ENCODE measurements at places on chromosomes 3 and 15.

DNA sequence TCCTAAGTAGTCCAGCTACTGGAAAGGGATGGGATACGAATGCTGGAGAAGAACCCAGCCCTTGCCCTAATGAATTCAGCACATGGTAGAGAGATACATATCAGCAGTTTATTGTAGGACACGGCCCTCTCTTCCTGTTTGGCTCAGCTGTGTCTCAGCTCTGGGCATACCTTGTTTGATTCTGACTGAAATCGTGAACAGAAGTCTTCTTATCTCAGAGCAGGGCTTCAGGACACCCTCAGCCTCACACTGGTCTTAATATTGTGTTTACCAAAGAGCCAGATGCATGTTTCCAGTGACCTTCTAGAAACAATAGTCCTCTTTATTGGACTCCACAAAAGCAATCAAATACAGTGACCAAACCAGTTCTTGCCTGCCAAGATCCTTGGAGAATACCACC lies 54.7 kb downstream of the FAM174B start:
- DNase-seq, result no peak

DNA sequence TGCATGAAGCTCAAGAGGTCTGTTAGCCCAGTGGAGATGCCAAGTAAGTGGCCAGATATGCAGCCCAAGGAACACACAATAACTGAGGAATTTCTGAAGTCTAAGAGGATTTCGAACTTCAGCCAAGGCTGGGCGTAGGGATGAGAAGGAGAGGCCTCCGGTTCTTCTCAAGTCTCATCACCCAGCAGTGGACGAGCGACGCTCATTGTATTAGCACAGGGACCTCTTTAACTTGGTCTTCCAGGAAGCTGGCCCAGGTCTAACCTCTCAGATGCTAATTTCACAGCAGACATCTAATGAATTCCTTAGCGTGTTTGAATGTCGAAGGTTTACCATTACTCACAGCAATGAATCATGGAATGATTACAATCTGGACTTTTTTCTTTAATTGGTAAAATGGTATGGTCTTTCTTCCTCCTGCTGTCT lies 85.0 kb downstream of the HES1 start:
- peak; percentile 61 for DNase-seq

DNA sequence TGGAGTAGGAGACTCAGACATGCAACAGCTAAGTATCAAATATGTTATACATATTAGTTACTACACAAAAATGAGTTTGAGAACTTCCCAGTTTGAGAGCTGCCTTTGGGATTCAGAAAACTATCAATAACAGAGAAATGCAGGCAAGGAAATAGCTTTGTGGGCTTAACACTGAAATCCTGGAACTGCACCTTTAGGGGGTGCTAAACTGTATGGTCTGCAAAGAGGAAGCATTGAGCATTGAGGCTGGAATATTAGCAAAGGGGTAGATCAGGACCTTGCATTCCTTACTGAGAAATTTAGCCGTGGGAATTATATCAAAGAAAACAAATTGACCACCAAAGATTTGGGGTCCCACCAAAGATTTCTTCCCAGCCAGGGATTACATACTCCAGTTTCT lies 580.0 kb downstream of the ZNF385D start:
- no peak for DNase-seq

- DNase-seq, result no peak
These were observed 58.9 kb downstream of the SLMAP start for GRCh38 chr3:57815036-57815435.

DNA sequence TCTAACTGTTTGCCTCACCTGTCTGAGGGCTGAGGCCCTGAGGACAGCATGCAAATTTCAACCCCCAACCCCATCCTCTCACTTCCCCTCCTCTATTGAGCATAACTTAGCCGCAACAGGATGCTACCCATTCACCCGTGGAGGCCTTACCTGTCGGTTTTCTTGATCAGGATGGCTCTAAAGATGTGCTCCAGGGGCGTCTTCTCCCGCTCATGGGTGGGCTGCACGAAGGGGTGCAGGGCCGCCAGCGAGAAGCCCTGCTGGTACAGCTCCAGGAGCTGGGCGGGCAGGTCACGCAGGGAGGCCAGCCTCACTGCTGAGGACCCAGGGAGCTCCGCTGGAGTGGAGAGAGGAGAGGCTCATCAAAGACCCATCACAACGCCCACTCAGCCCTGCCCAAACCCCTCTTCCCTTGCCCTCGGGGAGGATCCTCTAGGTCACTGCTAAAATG lies 79.8 kb downstream of the RFTN1 start:
- no peak for DNase-seq

DNA sequence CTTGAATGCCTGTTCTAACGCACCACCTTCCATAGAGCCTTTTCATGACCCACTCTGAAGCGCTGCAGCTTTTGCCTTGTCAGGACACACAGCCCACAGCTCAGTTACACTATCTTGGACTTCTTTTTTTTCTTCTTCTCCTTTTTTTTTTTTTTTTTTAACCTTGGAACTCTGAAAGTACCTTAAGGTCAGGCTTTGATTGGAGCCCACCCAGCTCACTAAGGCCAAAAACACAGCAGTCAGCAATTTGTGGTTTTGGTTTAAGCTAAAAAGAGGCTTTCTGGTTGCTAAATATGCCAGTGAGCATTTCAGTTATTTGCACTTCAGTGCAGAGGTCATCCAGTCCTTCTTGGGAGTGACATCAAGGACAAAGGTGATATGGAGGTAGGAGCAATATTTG lies 1.7 kb downstream of the SLC25A20 start:
- no peak for DNase-seq

DNA sequence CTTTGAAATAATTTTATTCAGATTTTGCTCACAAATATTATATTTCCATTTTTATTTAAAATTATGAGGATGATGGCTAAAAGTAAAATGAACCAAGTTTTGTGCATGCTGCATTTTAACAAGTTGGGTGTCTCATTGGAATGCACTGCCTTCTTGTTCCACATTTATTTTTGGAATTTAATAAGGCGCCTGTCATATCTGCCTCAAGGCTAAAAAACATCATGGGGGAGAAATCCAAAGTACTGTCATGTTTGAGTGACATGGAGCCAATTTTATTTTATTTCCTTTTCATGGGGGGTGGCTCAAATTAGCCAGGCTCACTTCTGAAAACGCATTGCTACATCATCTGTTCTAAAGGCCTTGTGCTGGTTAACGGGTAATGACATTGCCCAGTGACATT lies 205.1 kb downstream of the ROBO2 start:
- no peak for DNase-seq

GRCh38 chr3:86740751-86741150 lies 250.2 kb downstream of the VGLL3 start:
- no peak for DNase-seq

DNA sequence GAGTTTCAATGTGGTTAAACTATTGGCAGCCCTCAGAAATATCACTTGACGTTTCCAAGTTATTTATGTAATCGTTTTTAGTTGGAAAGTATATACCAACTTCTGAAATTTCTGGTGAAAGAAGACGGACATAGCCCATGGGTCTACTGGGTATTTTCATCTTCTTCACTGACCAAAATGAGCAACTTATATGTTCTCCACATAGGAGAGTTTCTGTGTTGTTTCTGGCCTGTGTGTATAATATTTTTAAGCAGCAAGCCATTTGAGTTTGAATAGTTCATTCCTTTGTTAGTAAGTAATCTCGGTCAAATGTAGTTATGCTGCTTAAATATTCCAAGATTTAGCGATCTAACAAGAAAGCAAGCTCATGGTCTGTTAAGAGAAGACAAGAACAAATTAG lies 57.3 kb downstream of the ADAMTSL3 start:
- DNase-seq, result no peak

DNA sequence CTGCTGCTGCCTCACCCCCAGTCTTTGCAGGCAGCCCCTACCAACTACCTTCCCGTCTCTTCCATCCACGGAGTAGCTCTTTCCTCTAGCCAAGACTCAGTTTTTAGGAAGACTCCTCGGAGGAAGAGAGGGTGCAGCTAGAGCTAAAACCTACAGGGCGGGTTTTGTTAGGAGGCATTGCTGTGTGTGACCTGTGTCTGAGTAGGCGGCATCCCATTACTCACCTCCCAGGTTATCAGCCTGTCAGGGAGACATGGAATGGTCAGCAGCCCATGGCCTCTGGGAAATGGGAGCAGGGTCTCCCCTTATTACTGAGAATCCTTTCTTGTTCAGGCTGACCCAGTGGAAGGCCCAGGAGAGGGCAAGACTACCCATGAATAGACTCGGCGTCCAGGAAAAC lies 43.8 kb upstream of the FGD5 start:
- DNase-seq, result no peak

DNA sequence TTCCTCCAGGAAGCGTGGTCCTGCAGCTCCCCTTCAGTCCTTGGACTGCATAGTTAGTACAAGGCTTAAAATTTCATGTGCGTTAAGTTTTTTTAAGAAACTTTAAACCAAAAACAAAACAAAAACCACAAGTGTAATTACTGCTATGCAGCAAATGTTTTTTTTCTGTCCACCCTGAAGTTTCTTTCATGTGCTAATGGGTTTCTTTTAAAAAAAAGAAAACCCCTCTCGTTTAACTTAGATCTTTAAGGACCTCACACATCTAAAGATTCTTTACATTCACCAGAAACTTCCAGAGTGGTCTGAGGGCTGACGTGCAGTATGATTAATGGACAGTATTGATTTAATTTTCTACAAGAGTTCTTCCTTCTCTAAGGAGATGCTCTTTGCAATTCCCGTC lies 72.0 kb upstream of the PYGO1 start:
- DNase-seq, result no peak

GRCh38 chr3:18345015-18345367 lies 80.1 kb downstream of the SATB1 start:
- DNase-seq, result no peak

GRCh38 chr3:145671121-145671520 lies 489.9 kb downstream of the PLOD2 start:
- no peak for DNase-seq

GRCh38 chr3:4292301-4292700 lies 10.9 kb upstream of the SETMAR start:
- DNase-seq, result no peak

- no peak for DNase-seq
These were observed 136.8 kb downstream of the SNRPN start for GRCh38 chr15:25091421-25092158.

DNA sequence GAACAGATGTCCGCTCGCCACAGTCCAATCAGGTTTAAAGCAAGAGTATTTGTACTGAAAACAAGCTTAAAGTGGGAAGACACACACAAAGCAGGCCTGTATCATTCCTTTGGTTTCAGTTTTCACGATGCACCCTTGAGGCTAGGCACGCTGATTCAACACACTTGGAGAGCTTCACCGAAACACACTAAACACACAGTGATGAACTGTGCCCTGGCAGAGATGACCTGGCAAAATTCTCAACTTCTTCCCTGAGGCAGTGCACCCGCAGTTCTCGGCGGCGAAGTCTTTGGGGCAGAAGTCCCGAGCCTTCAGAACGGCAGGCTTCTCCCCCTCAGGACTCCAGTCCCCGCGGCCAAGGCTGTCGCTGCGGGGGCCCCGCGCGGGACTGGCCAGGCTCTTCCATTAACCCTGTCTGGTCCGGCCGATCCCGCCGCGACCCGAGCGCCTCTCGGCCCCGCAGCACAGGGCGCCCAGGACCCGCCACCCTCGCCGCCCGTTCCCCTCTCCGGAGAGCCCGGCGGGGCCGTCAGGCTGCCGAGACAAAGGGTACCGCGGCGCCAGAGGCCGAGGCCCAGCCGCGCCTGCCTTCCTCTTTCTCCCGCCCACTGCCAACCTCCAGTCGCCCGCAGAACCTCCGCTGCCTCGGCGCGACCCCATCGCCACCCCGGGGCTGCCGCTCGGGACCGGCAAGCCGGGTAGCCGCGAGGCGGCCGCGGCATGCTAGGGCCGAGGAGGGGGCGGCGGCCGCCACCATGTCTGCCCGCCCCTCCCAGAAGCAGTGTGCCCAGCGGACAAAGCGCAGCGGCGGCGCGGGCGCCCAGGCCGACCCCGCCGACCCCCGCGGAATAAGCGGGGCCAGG lies 792 bp downstream of the GABPB1 start:
- DNase-seq, result peak; percentile 87

DNA sequence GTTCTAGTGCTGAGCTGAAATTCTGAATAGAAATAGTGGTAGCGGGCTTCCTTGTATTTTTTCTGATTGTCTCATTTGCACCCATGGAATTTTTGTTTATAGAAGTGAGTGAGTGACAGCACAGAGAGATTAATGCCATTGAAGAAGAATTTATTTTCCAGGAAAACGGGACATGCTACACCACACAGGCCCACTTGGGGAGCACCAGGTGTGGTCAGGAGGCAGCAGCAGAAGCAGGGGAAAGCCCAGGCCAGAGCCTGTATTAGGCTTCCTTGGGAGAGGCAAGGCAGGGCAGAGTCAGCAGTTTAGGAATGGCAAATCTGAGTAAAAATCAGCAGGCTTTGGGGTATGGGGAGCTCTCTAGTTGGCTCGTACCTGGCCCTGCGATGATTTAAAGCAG lies 88.4 kb upstream of the ATP11B start:
- no peak for DNase-seq

DNA sequence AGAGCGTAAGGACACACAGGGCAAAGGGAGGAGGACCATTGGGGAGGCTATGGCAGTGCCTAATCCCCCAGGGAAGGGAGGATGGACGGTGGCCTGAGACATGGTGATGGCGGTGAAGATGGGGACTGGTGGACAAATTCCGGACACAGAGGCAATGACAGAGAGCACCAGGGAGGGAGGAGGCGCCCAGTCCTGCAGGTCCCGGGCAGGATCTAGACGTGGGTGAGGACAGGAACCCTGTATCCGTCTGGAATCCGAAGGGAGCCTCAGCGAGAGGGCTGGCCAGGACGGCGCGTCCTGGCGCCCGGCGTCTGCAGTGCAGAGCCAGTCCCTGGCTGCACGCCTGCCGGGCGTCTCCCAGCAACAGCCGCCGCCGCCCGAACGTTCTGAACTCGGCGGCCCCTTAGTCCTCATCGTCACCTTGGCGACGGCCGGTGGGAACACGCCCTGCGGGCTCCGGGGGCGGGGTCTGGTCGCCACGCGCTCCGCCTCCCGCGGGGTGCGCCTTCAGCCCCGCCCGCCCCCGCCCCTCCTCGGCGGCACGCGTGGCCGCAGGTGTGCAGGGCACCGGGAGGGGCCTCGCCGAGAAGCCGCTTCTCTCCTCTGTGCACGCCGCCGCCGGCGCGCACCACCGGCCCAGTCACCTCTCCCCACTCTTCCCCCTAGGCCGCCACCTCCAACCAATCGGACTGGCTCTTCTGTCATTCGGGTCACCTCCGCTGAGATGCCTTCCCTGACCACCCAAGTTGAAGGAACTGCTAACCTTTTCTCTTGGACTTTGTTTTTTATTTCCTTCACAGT lies 11.6 kb downstream of the XIRP1 start:
- DNase-seq, result peak; percentile 75

- DNase-seq, result no peak
These were observed 468.6 kb upstream of the AGTR1 start for GRCh38 chr3:148229107-148229506.

- DNase-seq, result no peak
These were observed 240.1 kb upstream of the ZPLD1 start for GRCh38 chr3:102194760-102195159.

GRCh38 chr3:105504440-105504951 lies 137.8 kb downstream of the ALCAM start:
- DNase-seq, result no peak

- DNase-seq, result no peak
These were observed 191.6 kb upstream of the FAM3D start for GRCh38 chr3:58858126-58858525.

GRCh38 chr15:70505411-70505919 lies 257.9 kb downstream of the UACA start:
- peak; percentile 83 for DNase-seq

- peak; percentile 26 for DNase-seq
These were observed 12.8 kb downstream of the WDR48 start for GRCh38 chr3:39064646-39065045.

- DNase-seq, result peak; percentile 76
These were observed 152.0 kb downstream of the ZBBX start for GRCh38 chr3:167228135-167228534.

- DNase-seq, result no peak
These were observed 35.9 kb downstream of the SLC6A6 start for GRCh38 chr3:14438262-14438661.
